ENCODE measurements at places on chromosomes 3 and 15. TPM values are rescaled to one million over a fixed set of nuclear protein-coding genes. Genes with fewer than 3 reads are reported as not detected.

The BDH1 gene
- 28.9 TPM for total RNA-seq

The CPA3 gene
- total RNA-seq = 2.0 TPM

The MYO5C gene
- total RNA-seq = 4.4 TPM

The AMOTL2 gene
- 44.6 TPM for total RNA-seq

The CCR8 gene
- not detected for total RNA-seq

The PIK3CA gene
- total RNA-seq = 20.7 TPM

The LOXL1 gene
- total RNA-seq = 17.5 TPM

Measured in right cardiac atrium (tissue), 5 donors.